ENCODE measurements at places on chromosomes 5 and 9.
A peak's percentile ranks its signal among the peaks of the same experiment; 100 is the strongest.

- DNase-seq = peak; percentile 90
Observed at GRCh38 chr9:130446101-130446861, 1.5 kb downstream of the ASS1 start.

GRCh38 chr9:38342096-38342495 lies 50.4 kb upstream of the ALDH1B1 start:
- no peak for DNase-seq

GRCh38 chr9:79026316-79026715 lies 545.4 kb upstream of the TLE4 start:
- peak; percentile 6 for DNase-seq

DNA sequence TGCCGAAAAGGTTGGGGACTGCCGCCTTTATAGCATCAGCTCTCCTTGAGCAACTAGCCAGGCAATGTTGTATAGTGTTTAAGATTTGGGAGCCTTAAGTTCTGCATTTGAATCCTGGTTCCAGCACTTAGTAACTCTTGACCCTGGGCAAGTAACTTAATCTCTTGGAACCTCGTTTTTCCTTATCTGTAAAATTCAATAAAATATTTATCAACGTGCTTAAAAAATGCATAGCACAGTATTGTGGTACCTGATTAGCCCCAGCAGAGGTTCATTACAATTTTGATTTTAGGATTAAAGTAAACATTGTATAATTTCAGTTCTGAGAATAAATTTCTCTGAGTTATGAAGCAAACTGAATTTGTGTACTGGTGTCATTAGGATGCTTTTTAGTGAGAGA lies 66.4 kb downstream of the ZSWIM6 start:
- no peak for DNase-seq

- no peak for DNase-seq
Observed at GRCh38 chr9:37452611-37453010, 12.6 kb downstream of the ZBTB5 start.

DNA sequence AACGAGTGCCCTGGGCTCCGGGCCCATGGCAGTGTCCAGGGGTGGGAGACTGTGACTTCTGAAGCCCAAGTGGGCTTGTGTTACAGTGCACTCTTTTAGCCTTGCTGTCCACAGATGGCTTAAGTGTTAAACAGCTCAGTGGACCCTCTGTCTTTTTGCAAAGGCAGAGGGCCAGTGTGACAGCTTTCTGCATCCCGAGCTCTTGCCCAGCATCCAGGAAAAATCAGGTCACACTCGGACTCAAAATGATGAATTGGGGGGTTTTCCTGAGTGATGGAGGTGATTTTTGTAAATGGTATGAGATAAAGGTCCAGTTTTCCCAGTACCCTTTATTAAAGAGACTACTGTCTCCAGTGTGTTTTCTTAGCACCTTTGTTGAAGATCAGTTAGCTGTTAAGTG lies 321.3 kb upstream of the GRAMD2B start:
- DNase-seq = no peak

DNA sequence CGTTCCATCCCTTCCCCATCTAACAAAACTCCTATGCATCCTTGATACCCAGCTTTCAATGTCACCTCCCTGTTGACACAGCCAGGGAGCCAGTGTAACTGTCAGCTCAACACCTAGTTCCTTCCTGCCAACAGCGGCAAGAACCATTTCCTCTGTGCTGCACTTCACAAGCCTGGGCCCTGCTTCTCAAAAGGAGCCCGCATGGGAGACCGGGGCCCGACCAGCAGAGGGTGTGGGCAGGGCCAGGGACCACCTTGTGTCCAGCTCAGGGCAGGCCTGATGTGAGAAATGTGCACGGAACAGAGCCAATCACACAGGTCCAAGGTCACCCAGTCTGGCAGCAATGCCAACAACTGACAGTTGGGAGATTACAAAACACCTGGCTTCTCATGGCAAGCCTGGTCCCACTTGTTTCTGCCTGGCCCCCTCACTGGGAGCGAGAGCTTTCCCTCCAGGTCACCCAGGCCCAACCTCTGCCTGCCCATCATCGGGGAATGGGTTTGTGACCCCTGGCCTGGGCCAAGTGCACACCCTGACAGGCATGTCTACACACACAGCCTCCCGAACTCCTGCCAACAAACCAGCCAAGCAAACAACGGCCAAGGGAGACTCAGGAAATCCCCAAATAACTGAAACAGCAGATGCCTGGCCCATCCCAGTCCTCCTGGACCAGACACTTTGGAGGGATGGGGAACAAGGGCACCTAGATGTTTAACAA lies 3.1 kb downstream of the RNF44 start:
- DNase-seq = no peak

- DNase-seq = no peak
Observed at GRCh38 chr9:126723807-126724172, 81.0 kb upstream of the ZBTB43 start.

- no peak for DNase-seq
Observed at GRCh38 chr9:90974643-90975245, 173.1 kb downstream of the SYK start.

GRCh38 chr5:116900793-116901192 lies 326.2 kb upstream of the SEMA6A start:
- DNase-seq = no peak

GRCh38 chr9:128689293-128689774 lies 312 bp downstream of the SET start:
- DNase-seq = peak; percentile 29

- no peak for DNase-seq
Observed at GRCh38 chr5:32733590-32734340, 22.6 kb downstream of the NPR3 start.

DNA sequence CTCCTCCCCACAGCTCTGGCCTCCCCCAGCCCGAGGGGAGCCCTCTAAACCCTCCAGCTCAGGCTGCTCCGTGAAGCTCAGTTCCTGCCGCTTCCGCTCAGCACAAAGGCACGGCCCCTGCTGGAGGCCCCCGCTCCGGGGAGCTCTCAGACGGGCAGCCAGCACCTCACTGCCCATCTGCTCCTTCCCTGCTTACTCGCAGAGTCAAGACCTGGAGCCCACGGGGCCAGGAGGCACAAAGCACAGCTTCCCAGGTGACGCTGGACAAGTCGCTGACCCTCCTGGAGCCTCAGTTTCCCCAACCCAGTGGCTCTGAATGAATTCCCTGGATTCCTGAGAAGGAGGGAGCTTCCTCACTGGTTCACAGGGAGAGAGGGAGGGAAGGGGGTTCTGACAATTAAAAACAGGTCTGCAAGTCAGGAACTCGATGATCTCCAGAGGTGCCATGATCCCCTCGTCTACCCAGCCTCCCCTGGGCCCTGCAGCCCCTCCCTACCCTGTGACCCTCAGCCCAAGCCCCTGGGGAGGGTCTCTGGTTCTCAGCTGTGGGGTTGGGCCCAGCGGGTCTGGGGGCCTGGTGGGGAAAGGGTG lies 36.2 kb downstream of the VAV2 start:
- DNase-seq = peak; percentile 36

- DNase-seq = peak; percentile 80
Observed at GRCh38 chr9:72362680-72363139, 2.3 kb downstream of the ZFAND5 start.

GRCh38 chr5:61472172-61472958 lies 140.3 kb downstream of the ZSWIM6 start:
- no peak for DNase-seq

DNA sequence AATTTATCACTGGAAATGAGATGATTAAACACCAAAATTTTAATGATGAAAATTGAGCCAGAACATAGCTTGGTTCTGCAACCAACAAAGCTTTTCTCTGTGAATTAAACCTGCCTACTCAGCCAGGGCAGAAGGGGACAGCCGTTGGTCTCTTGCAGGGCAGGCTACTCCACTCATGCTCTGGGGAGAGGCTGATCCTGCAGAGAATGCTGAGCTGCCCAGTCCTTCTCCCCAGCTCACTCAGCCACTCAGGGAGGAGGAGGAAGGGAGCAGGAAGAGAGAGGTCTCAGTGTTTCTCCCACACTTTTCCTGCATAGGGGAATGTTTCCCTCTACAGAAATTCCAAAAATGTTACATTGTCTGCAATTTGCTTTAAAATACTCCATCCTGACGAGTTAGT lies 40.4 kb upstream of the HMHB1 start:
- DNase-seq = no peak

GRCh38 chr9:68507130-68507805 lies 33.4 kb downstream of the TMEM252 start:
- peak; percentile 16 for DNase-seq

DNA sequence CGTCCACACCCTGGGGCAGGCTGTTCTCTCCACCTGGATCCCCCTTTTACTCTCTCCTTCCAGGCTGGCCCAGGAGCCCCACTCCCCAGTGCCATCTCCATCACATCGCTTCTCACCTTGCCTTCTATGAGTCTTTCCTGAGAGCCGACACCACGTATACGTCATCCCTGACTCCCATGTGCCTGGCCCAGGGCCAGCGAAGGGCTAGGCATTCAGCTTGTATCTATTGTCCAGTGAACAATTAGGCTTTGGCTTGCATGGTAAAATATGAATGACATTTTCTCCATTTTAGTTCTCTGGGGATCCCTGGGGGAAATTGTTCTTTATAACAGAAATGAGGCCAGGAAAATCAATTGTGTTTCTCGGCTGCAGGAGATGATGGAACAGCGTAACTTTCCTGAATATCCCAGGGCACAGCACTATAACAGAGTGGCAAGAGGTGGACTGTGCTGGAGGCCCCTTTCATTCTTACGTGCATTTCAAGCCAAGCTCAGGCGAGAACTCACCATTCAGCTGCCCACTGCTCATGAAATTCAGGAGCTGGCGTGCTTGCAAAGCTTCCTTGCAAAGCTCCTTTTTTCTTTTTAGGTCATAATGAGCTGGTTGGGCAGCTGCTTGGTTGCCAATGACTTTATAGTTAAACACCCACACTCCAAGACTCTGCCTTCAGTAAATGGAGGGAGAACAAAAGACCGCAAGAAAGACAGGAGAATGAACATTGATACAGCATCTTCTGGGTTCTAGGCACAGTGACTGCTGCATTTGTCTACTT lies 37.7 kb downstream of the NSG2 start:
- DNase-seq = no peak

DNA sequence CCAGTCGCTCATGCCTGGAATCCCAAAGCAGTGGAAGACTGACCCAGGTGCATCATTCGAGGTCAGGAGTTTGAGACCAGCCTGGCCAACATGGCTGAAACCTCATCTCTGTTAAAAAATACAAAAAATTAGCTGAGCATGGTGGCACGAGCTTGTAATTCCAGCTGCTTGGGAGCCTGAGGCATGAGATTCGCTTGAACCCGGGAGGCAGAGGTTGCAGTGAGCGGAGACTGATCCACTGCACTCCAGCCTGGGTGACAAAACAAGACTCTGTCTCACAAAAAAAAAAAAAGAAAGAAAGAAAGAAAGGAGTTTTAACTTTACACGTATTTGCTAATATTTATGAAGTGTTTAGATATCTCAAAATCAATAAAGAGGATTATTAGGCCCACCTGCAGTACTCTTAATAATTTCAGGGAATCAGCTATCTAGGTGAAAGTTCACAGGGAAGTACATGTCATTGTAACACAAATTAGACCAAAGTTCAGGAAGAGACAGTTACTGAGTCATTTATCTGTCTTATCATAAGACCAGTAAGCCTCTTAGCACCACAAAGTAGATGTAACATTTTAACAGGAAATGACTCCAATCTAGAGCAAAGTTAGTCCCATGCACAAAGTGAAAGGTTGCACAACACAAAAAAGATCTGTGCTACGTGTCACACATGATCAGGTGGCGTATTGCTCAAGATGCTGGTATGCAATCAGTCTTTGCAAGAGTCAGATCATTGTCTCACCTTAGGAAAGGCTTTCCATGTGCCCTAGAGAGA lies 34.1 kb upstream of the PLIN2 start:
- peak; percentile 78 for DNase-seq

DNA sequence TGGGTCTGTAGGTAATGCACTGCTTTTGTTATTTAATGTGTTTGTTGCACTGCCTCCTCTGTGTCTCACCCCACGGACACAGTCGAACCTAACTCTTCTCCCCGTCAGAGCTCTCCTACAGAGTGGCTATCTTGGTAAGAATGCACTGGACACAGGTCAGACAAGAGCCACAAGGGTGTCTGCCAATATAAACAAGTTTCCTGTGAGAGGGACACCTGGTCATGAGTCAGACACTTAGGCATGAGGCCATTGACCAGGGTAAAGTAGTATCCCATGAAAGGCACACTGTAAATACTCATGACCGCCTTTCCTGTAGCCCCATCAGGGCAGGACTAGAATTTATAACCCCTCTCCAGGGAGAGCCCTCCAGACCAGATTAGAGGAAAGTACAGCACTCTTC lies 115.5 kb downstream of the SLC12A2 start:
- DNase-seq = peak; percentile 83

DNA sequence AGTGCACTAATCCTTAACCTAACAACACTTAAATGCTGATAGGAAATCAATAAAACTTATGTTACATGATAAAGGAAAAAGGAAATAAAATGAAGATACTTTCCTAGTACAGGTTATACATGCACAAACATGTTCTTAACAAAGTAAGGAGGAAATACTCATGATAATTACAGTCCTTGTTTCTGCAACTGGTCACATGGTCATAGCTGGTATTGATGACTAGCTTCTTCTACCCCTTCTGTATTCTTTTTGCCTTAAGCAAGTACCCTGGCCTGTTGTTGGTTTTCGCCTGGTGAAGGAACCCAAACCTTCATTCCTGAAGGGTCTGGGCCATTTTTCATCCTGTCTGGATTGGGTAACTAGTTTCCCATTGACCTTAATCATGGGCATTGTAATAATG lies 93.7 kb upstream of the FBN2 start:
- DNase-seq = no peak

GRCh38 chr5:131107128-131107527 lies 57.9 kb downstream of the HINT1 start:
- DNase-seq = no peak

GRCh38 chr5:133792024-133792423 lies 176.4 kb downstream of the C5orf15 start:
- no peak for DNase-seq

- no peak for DNase-seq
Observed at GRCh38 chr5:6838736-6839135, 125.5 kb downstream of the TENT4A start.

DNA sequence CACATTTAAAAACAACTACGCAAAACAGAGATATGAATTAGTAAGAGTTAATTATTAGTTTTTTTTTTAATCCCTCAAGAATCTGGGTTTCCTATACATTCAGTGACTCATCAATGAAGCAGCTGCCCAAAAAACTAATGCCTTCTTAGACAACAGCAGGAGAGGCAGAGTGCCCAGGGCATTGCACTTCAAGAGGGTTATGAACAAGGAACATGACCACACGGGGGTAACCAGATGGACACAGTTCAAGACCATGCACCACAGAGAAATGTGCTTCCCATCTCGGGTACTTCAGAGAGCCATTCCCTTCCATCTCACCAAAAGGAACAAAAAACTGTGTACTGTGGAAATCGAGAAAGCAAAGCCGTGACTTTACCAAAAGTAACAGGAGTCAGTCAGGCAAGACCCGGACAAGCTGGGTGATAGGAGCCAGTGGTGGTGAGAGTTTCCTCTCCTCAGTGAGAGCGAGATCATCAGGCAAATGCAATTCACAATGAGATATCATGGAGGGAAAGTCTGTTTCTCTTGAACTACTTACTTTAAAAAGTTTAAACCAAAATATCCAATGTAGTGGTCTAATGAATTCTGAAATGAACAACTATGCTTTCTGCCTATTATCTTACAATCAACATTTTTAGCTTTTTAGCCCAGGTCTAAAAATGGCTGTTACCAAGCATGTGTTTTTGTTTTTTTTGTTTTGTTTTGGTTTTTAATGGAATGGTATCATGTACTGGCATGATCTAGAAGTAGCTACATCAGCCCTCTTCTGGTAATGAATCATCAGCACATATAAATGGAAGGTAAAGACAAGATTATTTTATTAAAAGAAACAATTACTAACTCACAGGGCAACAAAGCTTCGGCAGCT lies 192.1 kb downstream of the TSSK1B start:
- DNase-seq = no peak

- peak; percentile 81 for DNase-seq
Observed at GRCh38 chr5:126780165-126780827, 3.4 kb downstream of the LMNB1 start.

All from astrocyte of the spinal cord (primary cell).